ENCODE measurements at places on chromosomes 1 and 21.

DNA sequence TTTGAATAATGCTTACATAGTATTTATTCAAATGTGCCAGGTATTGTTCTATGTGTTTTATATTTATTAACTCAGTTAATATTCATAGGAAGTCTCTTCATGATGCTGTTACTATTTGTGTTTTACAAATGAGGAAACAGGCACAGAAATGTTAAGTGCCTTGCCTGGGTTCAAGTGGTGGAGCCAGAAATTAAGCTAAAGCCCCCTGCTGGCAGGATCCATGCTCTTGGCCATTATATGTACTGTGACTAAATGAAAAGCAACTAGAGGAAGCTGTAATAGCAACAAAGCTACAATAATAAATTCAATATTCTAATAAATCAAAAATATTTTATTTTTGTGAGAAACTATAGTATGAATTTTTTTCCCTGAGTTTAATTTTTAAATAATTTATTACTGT, 30.0 kb downstream of the IARS2 start:
- no peak for DNase-seq

- no peak for DNase-seq
These were observed 126.2 kb upstream of the COL6A1 start for GRCh38 chr21:45855248-45855811.

DNA sequence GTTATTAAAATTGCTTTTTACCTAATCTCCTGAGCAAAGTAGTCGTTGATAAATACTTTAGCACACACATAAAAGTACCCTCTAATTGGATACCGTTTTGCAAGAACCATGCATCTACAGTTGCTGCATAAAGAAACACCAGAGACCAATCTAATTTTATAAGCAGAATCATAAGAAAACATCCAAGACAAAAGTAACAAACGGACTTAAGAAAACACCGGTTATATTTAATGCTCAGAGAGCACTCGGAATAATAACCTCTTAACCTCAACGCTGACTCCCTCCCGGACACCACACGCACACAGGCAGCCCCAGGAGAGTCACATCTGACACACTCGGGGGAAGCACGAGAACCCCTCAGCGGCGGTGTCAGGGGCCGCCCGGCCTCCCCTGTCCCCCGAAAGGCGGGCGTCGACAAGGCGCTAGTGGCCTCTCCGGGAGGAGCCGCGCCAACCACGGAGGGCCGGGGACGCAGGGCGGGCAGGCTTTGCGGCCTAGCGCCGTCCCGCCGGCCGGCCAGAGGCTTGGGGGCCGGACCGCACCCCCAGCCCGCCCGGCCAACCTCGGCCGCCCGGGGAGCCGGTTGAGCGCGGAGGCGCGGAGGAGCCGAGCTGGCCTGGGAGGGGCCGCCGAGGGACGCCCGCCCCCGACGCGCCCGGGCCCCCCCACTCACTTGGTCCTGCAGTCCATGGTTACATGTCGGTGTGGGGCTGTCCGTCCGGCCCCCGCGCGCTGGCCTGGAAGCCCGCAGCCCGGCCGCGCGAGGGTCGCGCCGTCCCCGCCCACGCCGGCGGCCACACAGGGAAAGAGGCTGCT, 606 bp downstream of the DENND1B start:
- peak; percentile 20 for DNase-seq

DNA sequence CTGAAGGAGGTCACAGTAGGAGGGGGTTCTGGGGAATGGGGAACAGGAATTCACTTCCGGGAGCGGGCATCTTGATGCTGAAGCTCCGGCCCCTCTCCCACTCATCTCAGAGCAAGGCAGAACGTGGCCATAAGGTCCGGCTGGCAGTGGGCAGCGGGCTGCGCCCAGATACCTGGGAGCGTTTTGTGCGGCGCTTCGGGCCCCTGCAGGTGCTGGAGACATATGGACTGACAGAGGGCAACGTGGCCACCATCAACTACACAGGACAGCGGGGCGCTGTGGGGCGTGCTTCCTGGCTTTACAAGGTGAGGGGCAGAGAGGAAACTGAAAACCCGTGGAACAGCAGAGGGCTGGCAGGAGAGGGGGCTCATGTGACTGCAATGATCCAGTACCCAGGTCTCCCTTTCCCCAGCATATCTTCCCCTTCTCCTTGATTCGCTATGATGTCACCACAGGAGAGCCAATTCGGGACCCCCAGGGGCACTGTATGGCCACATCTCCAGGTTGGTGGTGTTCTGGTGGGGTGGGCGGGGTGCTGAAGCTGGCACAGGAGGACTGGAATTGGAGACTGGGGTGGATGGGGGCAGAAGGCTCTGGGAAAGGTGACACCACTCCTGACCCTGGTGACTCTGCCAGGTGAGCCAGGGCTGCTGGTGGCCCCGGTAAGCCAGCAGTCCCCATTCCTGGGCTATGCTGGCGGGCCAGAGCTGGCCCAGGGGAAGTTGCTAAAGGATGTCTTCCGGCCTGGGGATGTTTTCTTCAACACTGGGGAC, 3.0 kb downstream of the SLC27A3 start:
- DNase-seq, result no peak

DNA sequence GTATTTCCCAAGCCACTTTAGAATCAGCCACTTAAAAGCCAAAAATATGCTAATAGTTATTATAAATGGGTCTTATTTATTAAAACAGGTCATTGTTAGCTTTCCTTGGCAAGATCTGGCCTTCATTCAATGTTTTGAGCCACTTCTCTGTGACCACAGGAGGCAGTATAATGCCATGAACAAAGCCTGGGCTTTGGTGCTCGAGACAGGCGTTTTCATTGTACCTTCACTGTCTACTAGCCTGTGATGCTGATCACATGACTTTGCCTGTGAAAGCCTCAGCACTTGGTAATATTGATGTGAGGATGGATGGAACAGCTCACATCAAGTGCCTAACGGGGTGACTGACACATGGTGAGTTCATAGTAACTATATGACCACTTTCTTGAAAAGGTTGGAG, 217.0 kb downstream of the RWDD3 start:
- DNase-seq, result no peak

GRCh38 chr1:2334883-2335534, 56.3 kb downstream of the MORN1 start:
- DNase-seq, result no peak

- no peak for DNase-seq
These were observed 53.6 kb downstream of the KIF21B start for GRCh38 chr1:200969726-200970561.

DNA sequence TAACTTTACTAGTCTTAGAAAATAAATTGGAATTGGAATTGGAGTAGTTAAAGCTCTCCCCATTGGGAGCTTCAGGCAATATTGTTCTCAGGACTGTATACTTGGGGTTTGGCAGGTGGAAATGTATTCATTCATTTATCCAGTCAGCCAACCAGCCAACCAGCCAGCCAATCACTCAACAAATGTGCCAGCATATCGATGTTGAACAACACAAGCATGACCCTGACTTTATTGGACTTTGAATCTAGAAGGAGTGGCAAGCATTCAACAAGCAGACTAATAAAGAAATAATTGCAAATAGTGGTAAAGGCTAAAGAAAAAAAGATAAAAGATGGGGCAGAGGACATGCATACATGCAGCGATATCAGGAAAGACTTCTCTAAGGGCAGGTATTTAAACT, 55.5 kb upstream of the ZC3H11B start:
- DNase-seq, result no peak

DNA sequence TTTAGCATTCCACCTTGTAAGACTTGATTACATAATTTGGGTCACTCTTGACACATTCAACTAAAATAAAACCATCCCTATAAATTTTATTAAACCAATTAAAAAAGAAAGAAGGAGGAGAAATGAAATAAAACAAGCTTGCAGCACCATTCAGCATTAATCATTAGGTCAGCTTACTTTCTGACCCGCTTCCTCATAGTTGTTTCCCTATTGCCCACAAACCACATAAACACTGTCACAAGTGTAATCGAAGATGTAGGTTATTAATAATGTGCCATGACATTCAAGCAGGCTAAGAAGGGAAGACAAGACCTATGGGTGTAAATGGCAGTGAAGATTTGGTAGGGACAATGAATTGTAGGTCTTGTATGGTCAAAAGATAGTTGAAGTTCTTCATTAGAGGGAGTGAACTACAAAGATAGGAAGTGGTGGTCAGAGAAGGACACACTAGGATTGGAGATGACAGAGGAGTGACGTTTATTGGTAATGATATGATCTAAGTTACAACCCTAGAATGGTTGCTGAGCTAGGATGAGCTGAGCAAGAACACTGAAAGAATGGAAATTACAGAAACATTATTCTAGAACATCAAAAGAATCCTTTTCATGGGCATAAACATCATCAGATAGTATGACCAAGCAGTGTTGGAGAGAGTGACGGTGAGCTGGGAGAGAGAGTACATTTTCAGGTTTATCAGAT, 231.5 kb downstream of the KCNT2 start:
- no peak for DNase-seq

DNA sequence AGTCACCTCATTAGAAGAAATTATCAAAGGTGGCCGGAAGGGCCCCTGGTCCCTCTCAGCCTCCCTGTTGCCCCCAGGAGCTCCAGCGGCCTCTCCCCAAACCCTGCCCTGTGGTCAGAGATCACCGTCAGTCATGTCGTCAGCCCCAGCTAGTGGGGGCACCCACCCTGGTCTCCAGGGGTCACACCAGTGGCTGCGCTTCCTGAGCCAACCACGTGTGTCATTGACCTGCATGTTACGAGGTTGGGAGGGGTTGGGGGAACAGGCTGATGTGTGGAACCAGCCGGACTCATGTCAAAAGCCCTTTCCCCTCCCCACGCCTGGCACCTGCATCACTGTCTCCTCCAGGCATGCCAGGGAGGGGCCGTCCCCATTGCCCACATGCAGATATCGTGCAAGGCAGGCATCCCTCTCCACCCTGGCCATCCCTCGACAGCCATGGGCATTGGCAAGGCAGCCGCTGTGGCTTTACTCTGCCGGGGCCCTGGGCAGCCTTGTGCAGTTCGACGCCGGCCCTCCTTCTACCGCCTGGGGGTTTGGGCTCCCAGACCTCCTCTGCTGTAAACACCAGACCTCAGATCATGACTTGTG, 128.7 kb downstream of the CRYAA start:
- no peak for DNase-seq

DNA sequence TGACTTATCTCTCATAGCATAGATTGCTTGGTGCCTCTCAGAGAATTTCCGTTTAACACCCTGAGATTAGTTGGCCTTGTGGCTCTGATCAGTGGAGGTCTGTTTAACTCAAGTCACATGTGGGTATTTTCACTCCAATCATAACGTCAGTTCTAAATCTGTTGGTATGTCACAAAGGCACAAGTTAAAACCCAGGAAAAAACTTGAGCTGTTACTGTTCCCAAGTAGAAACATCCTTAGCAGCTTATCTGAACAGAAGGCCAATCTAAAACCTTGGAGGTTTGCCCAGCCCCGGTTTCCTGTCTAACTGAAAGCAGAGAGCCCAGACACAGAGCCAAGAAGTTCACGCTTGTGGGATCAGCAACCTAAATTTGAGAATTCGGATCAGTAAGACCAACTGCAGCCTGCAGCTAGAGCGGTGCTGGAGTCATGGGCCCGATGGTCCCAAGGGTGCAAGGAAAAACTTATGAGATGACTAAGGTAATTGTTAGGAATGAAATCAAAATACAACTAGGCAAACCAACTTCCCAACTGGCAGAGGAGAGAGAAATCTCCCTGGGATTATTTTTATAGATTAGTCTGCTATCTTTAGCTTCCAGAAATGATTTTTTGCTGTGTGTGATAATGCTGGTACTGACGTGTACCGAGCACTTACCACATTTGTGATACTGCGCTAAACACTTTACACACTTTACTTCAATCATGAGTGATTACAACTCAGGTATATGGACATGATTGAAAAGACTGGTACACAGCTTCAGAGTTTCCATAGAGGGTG, 90.2 kb upstream of the C1orf21 start:
- DNase-seq, result no peak

- DNase-seq, result no peak
These were observed 175.0 kb downstream of the VAV3 start for GRCh38 chr1:107789817-107790524.

- DNase-seq, result no peak
These were observed 685 bp downstream of the CRTC2 start for GRCh38 chr1:153957744-153958110.

GRCh38 chr1:32619701-32620485, 30.5 kb downstream of the ZBTB8OS start:
- DNase-seq, result no peak

Measured in stimulated activated CD8-positive, alpha-beta memory T cell treated with anti-CD3 and anti-CD28 coated beads, Interleukin-12 subunit alpha, Interleukin-12 subunit beta, amount 100 ng/mL, for 1 hour (primary cell).